ENCODE measurements at places on chromosomes 4 and X. TPM values are rescaled to one million over a fixed set of nuclear protein-coding genes. Genes with fewer than 3 reads are reported as not detected.

DNA sequence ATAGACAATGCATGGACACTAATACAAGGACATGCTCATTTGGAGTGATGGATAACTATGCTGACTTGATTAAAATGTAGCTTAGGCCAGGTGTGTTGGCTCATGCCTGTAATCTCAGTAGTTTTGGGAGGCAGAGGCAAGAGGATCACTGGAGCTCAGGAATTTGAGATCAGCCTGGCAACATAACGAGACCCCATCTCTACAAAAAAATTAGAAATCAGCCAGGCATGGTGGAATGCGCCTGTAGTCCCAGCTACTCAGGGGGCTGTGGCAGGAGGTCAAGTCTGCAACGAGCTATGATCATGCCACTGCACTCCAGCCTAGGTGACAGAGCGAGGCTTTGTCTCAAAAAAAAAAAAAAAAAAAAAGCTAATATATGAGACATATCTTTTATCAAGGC is 196.3 kb downstream of the FBXW7 start:
- no peaks in the 10 kb centered on the region for H3K36me3 ChIP-seq
- H3K27ac ChIP-seq: no peak overlapping the region
- H3K4me1 ChIP-seq: no peaks in the 10 kb centered on the region
- H3K4me3 ChIP-seq: no peak overlapping the region
- H3K27me3 ChIP-seq: no peaks in the 10 kb centered on the region

DNA sequence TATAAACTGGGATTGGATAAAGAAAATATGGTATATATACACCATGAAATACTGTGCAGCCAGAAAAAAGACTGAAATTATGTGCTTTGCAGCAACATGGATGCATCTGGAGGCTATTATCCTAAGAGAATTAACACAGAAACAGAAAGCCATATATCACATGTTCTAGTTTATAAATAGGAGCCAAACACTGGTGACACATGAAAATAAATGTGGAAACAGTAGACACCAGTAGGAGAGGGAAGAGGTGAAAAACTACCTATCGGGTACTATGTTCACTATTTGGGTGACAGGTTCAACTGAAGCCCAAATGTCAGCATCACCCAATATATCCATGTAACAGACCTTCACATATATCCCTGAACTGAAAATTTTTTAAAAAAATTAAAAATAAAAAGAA is 725.1 kb downstream of the C4orf33 start:
- no peaks in the 10 kb centered on the region for H3K4me1 ChIP-seq
- H3K36me3 ChIP-seq: no peaks in the 10 kb centered on the region
- no peak overlapping the region for H3K27ac ChIP-seq
- no peak for DNase-seq
- no peak overlapping the region for H3K4me3 ChIP-seq

GRCh38 chr4:22745234-22745633 is 52.5 kb downstream of the GBA3 start:
- H3K36me3 ChIP-seq: no peaks in the 10 kb centered on the region
- no peak overlapping the region for H3K4me3 ChIP-seq
- H3K27me3 ChIP-seq: no peaks in the 10 kb centered on the region
- no peak for DNase-seq
- no peaks in the 10 kb centered on the region for H3K4me1 ChIP-seq

Gene MGST2
- 17.4 TPM for total RNA-seq

GRCh38 chr4:78748381-78748780 is 27.8 kb upstream of the BMP2K start:
- no peaks in the 10 kb centered on the region for H3K4me1 ChIP-seq
- no peaks in the 10 kb centered on the region for H3K36me3 ChIP-seq
- no peak overlapping the region for H3K27ac ChIP-seq
- no peaks in the 10 kb centered on the region for H3K27me3 ChIP-seq
- H3K4me3 ChIP-seq: no peak overlapping the region

- peak within 1 kb of the TSS; percentile 49 for H3K4me3 ChIP-seq
- H3K4me1 ChIP-seq: peaks cover 5% of the 10 kb centered on the region
- H3K27ac ChIP-seq: no peak within 1 kb of the TSS
Measured at GRCh38 chr4:4386736-4387392, at the start of gene NSG1. Gene NSG1 (plus strand): TSS chr4:4387102. CDS start chr4:4387630, 528 bp downstream.

Gene PPARGC1A
- 2.2 TPM for total RNA-seq

Gene ATP1B4
- not detected for total RNA-seq

GRCh38 chr4:5998333-5998936 is 19.8 kb downstream of the C4orf50 start:
- H3K27me3 ChIP-seq: no peaks in the 10 kb centered on the region
- no peaks in the 10 kb centered on the region for H3K36me3 ChIP-seq
- no peak overlapping the region for H3K4me3 ChIP-seq
- H3K27ac ChIP-seq: no peak overlapping the region

DNA sequence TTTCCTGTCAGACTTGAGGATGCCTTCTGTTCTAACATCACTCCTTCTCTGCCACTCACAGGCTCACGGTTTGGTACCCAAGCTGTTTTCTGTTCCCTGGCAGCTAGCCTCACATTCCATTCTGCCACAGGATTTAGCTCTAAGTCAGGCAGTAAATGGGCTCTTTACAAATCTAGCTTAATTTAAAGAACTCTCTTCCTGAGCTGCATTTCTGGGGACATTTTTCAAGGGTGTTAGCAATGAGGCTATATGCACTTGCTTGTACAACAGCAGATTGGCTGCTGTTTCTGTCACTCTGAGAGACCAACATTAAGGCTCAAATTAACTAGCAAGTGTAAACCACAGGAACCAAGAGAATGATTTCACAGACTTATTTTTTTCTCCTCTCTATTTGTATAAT is 337.8 kb upstream of the NOCT start:
- no peak overlapping the region for H3K4me3 ChIP-seq
- DNase-seq: no peak
- no peaks in the 10 kb centered on the region for H3K36me3 ChIP-seq
- H3K4me1 ChIP-seq: no peaks in the 10 kb centered on the region
- no peaks in the 10 kb centered on the region for H3K27me3 ChIP-seq
- H3K27ac ChIP-seq: no peak overlapping the region

DNA sequence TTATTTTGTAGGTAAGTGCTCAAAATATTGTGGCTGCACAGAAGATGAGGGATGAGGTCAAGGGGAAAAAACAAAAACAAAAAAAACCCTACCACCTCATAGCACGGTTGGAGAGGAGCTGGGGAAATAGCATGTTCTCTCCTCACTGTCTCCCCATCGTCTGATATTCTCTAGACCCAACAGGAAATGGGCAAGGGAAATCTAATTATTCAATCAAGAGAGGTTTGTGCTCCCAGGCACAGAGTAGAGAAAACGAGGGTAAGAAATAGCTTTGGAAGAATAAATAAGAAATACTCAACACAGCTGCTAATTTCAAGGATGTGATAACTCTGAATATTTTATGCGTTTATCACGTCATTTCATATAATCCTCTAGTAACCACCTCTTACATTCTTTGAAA is 619.2 kb upstream of the GNPDA2 start:
- no peak overlapping the region for H3K4me3 ChIP-seq
- no peaks in the 10 kb centered on the region for H3K27me3 ChIP-seq
- H3K36me3 ChIP-seq: no peaks in the 10 kb centered on the region
- no peak for DNase-seq
